ENCODE measurements at places on chromosomes 7 and 10.

DNA sequence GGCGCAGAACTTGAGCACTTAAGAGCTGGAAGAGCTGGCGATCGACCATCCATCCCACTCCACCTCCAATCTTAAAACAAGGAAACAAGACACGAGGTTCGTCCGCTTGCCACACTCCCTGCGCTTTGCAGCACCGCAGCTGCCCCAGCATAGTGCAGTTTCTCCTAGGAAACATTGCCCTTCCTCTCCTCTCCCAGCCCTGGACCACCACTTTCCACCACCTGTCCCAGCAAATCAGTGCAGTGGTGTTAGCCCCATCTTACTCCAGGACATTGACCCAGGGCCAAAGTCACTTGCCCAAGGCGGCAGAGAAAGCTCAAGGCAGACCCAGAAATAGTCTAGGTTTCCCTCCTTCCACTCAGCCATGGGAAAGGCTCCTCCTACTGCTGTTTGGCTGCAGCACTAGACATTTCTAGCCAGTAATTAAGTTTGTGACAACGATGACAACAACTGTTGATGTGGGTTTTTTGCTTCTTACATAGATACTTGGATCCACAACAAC, 1.5 kb upstream of the PARD3 start:
- peak; percentile 42 for DNase-seq

GRCh38 chr10:108911814-108912541, 1011.3 kb downstream of the XPNPEP1 start:
- peak; percentile 43 for DNase-seq

- DNase-seq = no peak
Observed at GRCh38 chr7:142885311-142886230, at the start of gene TRPV6. TSS of gene TRPV6 (minus strand) at chr7:142885745.

DNA sequence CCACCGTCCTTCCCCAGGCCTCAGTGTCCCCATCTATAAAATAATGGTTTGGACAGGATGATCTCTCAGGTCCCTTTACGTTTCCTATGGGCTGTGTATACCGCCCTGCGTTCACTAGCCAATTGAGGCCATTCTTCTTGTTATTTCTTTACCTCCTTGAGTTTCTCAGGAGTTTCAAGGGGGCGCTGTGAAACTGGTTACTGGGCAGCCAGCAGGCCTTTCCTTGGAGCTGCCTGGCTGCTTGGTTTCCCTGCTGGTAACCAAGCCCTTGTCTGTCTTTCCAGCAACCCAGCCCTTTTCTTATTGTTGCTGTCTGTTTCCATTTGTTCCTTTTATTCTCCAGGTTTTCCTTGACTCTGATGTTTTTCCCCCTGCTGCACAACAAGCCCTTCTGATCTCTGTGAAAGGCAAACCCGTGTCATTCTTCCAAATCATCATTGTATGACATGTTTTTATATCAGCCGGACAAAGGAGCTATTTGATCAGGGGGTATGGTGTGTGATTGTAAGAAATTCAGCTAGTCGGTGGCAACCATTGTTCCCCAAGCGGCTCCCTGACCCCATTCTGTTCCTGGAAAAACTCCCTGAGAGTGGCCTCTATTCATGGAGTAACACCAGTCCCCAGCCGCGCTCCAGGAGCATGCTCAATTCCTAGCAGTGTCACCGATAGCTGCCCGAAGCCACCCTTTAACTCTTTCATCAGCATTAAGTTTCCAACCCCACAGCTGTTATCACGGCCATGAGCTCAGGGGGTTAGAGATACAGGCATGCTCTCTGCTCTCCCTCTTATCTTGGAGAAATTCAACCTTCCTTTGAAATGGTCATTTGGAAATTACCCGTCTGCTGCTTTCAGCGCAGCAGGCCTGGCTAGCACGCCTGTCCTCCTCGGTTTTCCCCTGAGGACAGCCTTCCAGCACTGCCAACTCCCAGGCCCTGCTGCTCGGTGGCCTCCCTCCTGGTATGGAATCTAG, 26.6 kb downstream of the FGF8 start:
- no peak for DNase-seq

DNA sequence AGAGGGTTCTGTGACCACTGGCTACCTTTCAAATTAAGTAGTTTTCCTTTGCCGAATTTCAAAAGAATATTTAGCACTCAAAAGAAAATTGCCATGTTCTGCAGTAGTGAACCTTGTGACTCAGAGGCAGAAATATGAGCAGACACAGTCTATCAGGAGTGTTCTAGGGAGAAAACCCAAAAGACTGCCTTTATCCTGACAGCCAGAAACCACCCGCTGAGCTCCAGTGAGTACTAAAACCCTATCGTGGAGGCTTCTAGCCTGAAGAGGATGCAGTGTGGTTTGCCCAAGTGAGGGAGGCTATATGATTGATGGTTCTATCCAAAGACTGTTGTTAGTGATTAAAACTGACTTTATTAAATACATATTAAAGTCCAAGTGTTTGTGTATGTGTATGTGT, 21.9 kb downstream of the CHRM2 start:
- DNase-seq = no peak

DNA sequence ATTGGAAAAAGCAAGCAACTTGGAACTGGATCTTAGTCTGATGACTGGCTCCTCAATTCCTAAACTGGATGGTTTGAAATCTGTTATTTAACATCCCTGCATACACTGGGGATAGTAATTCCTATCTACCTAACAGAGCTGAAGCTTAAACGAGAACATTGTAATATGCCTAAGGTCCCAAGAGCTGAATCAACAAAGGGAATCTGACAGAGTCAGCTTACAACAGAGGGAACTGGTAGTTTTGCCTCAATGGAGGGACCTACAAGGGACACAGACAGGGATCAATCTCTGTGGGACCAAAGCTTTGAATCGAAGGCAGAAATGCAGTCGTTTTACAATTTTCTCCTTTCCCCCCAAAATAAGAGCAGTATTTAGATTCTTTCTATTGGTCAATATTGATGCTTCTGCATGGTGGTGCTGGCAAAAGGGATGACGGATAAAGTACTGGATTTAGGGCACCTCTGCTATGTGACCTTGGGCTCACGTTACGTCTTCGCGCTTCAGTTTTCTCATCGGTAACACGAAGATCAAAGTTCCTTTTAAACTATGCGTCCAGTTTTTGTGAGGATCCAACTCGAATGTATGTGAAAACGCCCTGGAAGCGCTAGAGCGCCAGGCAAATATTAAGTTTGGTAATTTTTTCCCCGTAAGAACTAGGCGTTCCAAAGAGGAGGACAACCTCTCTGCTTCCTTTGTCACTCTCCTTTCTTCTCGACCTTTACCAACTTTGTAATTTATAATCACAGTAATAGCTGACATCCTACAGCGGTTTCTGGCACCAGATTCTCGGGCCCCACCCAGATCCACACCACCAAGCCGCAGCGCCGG, 1.1 kb downstream of the ACTR1A start:
- no peak for DNase-seq
